ENCODE measurements at places on chromosomes 1 and 21.

GRCh38 chr1:20921285-20921684 is 134.2 kb upstream of the HP1BP3 start:
- no peak for DNase-seq

DNA sequence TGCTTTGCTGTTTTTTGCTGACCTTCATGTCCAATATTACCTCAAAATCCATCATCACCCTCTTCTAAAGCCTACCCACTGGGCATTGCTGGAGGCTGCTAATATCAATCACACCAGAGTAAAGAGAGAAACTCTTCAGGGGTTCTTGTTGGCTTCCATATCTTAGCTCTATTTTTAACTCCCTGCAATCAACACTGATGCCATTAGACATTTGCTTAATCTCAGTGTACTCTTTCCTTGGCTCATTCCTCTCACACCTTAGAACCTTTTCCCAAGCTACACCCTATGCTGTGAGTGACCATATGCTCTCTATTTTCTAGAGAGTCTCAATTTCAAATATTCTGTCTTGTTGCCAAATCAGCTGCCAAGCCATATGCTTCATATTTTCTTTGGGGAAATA is 40.6 kb upstream of the RABGAP1L start:
- no peak for DNase-seq

GRCh38 chr1:239993366-239993765 is 98.3 kb upstream of the FMN2 start:
- DNase-seq: no peak

GRCh38 chr1:41789661-41790330 is 128.9 kb downstream of the HIVEP3 start:
- no peak for DNase-seq

GRCh38 chr1:57024855-57025254 is 59.0 kb upstream of the C8B start:
- DNase-seq: no peak

DNA sequence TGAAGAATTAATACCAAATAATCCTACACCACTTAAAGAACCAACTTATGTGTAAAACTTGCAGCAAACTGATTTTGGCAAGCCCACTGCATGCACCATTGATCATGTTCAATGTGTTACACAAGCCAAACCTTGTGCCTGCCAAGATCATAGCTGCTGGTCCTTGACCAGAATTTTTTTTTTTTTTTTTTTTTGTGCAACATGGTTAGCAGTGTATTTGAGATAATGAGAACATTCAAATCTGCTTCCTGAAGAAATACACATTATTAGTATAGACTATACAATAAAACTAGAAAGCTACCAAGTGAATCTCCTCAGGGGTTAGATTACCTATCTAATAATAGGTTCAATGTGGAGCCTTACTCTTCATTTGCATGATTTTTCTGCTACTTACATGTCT is 421.0 kb downstream of the MRPL39 start:
- DNase-seq: no peak

- DNase-seq: no peak
Observed at GRCh38 chr1:2074944-2075740, 24.9 kb downstream of the PRKCZ start.

GRCh38 chr1:234296496-234296895 is 76.8 kb upstream of the COA6 start:
- no peak for DNase-seq

GRCh38 chr1:232501854-232502253 is 128.1 kb downstream of the SIPA1L2 start:
- no peak for DNase-seq

GRCh38 chr1:11284784-11285183 is 11.8 kb downstream of the UBIAD1 start:
- no peak for DNase-seq

DNA sequence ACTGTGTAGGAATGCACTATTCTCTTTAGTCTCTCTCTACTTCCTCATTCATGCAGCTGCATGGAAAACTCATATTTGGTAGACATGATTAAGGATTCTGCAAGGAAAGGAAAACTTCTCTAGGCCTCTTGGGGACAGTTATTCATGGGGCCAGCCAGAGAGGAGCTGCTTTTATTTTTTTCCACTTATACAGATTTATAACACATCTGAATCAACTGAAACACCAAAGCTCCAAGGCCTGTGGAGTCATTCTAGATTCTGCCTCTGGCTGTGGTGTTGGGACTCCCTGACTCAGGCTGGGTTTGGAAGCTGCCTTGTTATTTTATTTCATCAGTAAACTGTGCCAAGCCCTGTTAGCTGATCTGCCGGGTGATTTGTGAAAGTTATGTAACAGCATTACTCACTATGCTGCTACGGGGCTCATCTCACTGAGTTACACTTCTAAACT is 83.9 kb upstream of the EDEM3 start:
- DNase-seq: no peak

DNA sequence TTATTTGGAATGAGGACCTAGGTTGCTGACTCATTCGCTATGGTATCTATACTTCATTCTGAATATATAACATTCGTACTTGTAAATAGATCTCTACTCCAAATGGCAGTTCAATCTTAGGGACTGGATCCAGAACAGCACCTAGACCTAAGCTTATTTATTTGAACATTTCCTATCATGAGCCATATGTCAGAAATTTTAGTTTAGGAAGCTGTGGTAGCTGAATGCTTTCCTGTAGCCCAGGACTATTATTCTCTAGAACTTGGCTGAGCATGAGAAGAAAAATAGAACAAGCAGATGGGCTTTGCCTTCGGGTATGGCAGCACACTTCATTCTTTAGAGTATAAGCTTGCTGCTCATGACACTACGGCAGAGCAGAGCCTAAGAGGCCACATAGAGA is 1114.4 kb upstream of the B3GALT2 start:
- no peak for DNase-seq

DNA sequence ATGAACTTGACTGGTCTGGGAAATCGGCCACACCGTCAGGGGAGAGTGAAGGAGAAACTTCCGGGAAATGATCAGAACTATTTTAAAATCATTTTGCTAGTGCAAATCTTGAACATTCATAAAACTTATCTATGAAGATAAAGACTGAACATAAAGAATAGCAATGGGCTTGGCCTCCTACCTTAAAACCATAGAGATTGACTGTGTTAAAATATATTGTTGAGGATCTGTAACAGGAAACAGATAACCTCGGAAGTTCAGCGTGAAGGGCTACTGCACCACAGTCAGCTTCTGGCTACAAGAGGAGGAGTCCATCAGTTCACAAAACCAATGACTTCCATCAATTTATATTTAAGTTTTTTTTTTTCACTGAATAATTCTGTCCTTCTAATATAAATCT is 127.3 kb downstream of the RGS7 start:
- DNase-seq: no peak

DNA sequence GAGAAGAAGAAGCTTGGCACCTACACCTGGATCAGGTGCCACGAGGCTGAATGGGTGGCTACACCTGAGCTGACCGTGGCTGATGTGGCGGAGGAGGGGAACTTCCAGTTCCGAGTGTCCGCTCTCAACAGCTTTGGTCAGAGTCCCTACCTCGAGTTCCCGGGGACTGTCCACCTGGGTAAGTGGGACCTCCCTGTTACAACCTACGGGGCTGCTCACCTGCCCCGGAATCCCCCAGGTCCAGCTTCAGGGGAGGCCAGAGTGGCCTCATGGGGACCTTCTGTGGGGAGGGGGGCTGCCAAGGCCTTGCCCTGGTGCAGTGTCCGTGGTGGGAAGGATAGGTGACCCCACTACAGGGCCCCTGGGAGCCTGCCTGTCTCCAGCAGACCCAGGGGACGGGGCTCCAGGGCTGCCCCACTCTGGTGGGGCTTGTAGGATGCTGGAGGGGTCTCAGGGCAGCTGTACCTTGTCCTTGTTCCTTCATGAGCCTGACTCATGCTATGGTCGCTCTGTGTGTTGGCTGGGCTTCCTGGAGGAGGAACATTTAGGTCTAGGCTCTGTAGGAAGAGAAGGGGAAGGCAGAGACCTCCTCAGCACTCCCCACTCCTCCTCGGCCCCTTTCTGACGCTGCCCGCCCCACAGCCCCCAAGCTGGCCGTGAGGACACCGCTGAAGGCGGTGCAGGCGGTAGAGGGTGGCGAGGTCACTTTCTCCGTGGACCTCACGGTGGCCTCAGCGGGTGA is 7.2 kb downstream of the OBSCN start:
- DNase-seq: no peak

DNA sequence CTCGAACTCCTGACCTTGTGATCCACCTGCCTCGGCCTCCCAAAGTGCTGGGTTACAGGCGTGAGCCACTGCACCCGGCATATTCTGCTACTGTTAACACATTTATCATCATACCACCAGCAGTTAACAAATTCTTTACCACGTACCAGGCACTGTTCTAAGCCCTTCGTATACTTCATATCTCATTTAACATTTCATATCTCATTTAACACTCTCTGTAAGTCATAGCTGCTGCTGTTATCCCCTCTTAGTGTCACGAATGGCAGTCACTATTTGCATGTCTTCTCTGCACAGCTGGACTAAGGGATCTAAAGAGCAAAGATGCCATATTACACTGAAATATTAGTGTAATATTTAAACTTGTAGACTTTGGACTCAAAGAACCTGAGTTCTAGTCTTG is 462.5 kb upstream of the DAB1 start:
- no peak for DNase-seq

DNA sequence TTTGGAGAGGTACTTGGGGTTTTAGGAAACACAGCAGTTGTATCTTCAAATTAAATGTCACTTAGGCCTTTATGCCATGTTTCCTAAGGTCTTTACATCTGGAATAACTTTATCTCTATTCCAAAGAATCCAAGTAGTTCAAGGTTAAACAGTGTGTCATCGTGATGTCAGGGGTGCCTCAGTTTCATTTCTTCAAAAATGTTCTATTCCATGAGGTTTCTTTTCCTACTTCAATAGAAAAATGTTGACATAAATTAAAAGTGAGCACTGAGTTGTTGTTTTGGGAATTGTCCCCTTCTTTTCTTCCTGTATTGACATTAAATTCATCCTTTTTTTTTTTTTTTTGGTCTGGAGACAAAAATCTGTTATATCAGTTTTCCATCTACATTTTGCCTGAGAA is 160.6 kb upstream of the C21orf91 start:
- DNase-seq: no peak

- no peak for DNase-seq
Observed at GRCh38 chr1:30525971-30526651, 197.3 kb downstream of the MATN1 start.

GRCh38 chr1:159902541-159902940 is 2.6 kb upstream of the CFAP45 start:
- DNase-seq: no peak

DNA sequence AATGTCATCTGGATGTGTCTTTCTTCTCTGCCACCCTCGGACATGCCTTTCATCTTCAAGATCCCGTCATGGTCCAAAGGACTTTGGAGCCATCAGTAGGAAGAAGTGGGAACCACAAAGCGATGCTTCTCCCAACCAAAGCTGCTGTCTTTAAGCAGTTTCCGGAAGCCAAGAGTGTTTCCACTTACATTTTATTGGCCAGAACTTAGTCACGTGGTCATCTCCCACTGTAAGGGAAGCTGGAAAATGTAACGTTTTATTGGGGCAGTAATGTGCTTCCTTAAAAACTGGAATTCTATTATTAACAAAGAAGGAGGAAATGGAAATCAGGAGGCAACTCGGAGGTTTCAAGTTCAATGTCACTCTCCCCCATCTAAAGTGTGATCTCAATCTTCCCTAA is 170.8 kb downstream of the ATG4C start:
- DNase-seq: no peak

- DNase-seq: no peak
Observed at GRCh38 chr1:171799166-171799565, 17.7 kb downstream of the METTL13 start.

DNA sequence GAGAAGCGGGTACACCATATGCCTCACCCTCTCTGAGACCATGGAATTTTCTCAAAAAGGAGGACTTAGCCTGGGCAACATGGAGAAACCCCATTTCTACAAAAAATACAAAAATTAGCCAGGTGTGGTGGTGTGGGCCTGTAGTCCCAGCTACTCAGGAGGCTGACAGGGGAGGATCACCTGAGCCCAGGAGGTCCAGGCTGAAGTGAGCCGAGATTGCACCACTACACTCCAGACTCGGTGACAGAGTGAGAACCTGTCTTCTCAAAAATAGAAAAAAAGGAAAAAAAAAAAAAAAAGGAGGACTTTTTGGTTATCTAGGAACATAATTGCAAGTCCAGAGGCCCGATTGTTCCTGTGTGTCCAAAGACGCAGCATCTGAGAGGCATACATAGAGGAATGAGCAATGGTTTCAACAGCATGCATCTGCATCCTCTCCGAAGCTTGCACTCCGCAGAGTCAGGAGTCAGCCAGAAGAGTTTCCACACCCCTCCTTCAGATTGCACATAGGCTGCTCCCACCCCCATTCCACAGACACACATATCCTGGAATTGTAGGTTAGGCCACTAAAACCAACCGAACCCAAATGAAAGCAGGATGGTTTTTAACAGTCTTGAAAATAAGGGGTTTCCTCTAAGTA is 2.5 kb upstream of the TBX15 start:
- no peak for DNase-seq

DNA sequence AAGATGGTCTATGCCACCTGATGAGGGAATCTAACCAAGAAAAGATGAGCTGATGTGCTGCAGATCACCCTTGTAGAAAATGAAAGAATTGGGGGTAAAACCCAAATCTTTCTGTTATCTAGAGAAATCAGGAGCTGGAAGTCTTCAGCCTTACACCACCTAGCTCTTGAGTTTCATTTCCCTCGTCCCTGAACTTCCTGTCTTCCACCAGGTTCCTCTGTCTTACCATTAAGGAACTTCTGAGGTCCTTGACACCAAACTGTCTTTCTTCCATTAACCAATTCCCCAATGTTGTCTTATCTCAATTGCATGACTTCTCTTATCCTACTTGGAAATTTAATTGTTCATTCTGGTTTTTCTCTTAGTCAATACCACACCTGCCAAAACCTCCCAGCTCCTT is 31.5 kb downstream of the LPAR3 start:
- no peak for DNase-seq

DNA sequence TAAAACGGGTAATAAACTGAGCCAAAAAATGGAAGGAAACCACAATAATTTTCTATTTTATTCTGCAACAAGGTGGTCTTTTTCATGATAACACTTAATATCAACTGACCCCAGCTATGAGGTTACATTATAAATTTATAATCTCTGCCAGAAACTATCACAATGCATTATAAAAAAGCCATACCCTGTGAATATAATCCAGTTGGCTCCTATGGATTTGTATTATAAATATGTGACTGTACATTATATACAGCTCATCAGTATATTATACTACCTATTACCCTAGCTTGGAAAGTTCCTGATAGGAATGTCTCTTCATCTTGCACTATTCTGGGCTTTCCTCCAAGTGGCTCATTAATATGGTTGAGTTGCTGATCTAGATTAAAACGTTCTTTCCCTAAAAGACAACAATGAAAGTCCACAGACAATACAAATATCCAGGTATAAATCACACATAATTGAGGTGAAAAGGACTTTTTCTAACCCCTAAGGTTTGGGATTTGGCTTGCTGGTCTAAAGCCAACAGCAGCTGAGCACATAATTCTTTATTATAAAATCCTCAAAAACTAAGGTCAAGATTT is 487.7 kb downstream of the TTLL7 start:
- no peak for DNase-seq

GRCh38 chr1:108560189-108560873 is 431 bp downstream of the EEIG2 start:
- no peak for DNase-seq

All from NCI-H1930 (cell line).